Stimulated activated CD8-positive, alpha-beta memory T cell treated with anti-CD3 and anti-CD28 coated beads, Interleukin-4, amount 100 ng/mL, for 1 hour (primary cell): ENCODE measurements at places on chromosomes 16 and 17.
A peak's percentile ranks its signal among the peaks of the same experiment; 100 is the strongest.

- no peak for DNase-seq
These were observed 610 bp downstream of the RFNG start for GRCh38 chr17:82050761-82051641.

DNA sequence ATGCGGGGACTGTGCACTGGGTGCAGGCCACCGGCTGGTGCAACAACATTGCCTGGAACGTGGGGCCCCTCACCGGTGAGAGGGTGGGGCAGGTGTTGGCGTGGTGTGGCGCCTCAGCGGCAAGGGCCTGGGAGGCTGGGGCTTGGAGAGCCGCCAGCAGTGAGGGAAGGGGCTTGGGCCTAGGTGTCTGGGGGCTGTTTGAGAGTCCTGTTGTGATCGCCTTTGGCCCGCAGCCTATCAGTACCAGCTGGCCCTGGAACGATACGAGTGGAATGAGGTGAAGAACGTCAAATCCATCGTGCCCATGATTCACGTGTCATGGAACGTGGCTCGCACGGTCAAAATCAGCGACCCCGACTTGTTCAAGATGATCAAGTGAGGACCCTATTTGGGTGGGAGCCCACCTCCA lies 2.6 kb upstream of the TMEM88 start:
- no peak for DNase-seq

- DNase-seq: no peak
These were observed 681 bp downstream of the USP43 start for GRCh38 chr17:9645851-9646545.

DNA sequence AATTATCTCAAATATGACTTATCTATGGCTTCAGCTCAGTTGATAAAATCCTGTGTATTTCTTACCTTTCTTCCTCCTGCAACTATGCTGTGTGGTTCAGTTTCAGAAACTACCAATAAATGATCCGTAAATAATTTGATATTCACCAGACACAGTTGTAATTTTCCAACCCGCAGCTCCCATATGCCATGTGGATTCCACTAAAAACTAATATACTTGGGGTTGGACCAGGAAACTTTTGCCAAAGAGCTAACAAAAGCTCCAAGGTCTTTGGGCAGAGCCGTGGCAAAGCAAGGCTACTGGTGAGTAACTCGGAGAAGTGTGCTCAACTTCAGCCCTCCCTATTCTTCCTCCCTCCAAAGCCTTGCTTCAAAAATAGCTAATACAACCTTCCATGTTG lies 2.3 kb upstream of the CHST6 start:
- no peak for DNase-seq

DNA sequence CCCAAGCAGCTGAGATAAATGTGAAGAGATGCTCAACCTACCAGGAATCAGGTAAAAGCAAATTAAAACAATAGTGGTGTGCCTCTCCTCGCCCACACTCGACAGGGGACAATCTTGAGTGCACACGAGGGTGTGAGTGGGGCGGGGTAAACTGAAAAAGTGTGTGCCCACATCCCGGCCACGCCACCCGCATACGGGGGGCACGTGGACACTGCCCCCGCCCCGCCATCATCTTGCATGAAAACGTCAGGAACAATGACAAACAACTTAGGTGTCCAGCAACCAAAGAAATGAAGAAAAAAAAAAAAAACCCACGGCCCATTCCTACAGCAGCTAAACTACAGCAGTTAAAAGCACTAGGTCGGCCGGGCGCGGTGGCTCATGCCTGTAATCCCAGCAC lies 14.1 kb downstream of the PEMT start:
- DNase-seq: no peak

DNA sequence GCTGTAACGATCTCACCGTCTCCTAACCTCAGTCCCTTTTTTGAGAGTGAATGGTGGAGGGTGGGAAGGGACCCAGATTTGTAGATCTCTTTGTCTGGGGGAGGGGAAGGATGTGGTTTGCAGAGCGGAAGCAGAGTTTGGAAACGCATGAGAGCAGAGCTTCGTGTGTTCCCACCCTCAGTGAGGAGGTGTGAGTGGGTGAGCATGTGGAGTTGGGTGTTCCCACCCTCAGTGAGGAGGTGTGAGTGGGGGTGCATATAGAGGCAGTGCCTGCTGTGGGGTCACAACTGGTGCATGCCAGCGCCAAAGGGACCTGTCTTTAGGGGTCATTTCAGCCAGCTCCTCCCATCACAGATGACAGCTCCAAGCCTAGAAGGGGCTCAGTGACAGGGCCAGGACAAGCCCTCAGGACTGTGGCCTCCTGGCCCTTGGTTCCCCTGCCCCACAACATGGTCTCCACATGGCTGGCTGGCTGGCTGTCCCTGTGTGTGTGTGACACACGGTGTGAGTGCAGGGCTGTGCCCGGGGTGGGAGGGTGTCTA lies 1.8 kb upstream of the CISD3 start:
- DNase-seq: peak; percentile 50
